ENCODE measurements at places on chromosomes 7 and 10. TPM values are rescaled to one million over a fixed set of nuclear protein-coding genes. Genes with fewer than 3 reads are reported as not detected.

LRGUK gene
- total RNA-seq: 0.28 TPM

GIMAP4 gene
- 0.56 TPM for total RNA-seq

FBXO24 gene
- total RNA-seq: 0.28 TPM

HABP2 gene
- 0.19 TPM for total RNA-seq

FAM131B gene
- 3.1 TPM for total RNA-seq

KIN gene
- total RNA-seq: 9.4 TPM

ATRNL1 gene
- 1.4 TPM for total RNA-seq
